Osteoblast (primary cell): ENCODE measurements at places on chromosomes 7 and 10. TPM values are rescaled to one million over a fixed set of nuclear protein-coding genes. Genes with fewer than 3 reads are reported as not detected.

Gene IL15RA
- 1.1 and 1.2 TPM in 2 replicates for total RNA-seq

DNA sequence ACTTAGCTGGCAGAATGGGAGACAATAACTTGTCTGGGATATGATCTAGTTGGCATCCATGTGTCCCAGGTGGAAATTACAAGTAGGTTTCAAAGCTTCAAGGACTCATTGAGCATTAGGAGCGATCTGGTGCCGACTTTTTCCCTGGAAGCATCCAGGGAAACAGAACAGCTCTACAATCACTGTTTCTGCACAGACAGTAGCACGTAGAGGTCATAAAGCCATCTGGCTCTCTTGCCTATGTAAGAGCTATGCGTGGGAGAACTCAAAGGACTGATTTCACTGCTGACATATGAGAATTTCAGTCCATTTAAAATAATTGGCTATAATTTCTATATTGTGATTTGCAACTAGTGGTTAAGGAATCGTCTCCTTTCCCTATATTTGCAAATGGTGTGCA is 791.7 kb downstream of the REEP3 start:
- no peak overlapping the region for H3K27ac ChIP-seq
- H3K36me3 ChIP-seq: no peaks in the 10 kb centered on the region
- DNase-seq: no peak
- H3K4me3 ChIP-seq: no peak overlapping the region

- H3K4me1 ChIP-seq: no peaks in the 10 kb centered on the region
- no peak overlapping the region for H3K27ac ChIP-seq
- H3K27me3 ChIP-seq: no peaks in the 10 kb centered on the region
- H3K36me3 ChIP-seq: no peaks in the 10 kb centered on the region
- no peak for DNase-seq
Observed at GRCh38 chr7:146670532-146670931, 553.9 kb downstream of the CNTNAP2 start.

GRCh38 chr7:1564603-1565022 is 5.2 kb downstream of the PSMG3 start:
- H3K4me1 ChIP-seq: peaks cover 26% of the 10 kb centered on the region
- H3K27ac ChIP-seq: no peak overlapping the region
- H3K36me3 ChIP-seq: peaks cover 13% of the 10 kb centered on the region
- H3K4me3 ChIP-seq: no peak overlapping the region

GRCh38 chr7:159227433-159227832 is 82.8 kb upstream of the VIPR2 start:
- H3K36me3 ChIP-seq: no peaks in the 10 kb centered on the region
- no peaks in the 10 kb centered on the region for H3K27me3 ChIP-seq
- no peak overlapping the region for H3K4me3 ChIP-seq

DNA sequence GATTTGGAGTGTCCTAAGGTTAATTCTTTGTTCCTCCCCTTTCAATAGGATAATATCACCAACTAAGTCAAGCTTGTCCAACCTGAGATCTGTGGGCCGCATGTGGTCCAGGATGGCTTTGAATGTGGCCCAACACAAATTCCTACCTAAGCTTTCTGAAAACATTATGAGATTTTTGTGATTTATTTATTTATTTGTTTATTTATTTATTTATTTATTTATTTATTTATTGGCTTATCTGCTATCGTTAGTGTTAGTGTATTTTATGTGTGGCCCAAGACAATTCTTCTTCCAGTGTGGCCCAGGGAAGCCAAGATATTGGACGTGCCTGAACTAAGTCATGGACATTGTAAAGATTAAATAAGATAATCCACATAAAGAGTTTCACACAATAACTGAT is 446.0 kb downstream of the PARD3 start:
- H3K4me1 ChIP-seq: no peaks in the 10 kb centered on the region
- DNase-seq: no peak
- H3K4me3 ChIP-seq: no peak overlapping the region
- H3K27me3 ChIP-seq: no peaks in the 10 kb centered on the region
- H3K27ac ChIP-seq: no peak overlapping the region
- no peaks in the 10 kb centered on the region for H3K36me3 ChIP-seq

DNA sequence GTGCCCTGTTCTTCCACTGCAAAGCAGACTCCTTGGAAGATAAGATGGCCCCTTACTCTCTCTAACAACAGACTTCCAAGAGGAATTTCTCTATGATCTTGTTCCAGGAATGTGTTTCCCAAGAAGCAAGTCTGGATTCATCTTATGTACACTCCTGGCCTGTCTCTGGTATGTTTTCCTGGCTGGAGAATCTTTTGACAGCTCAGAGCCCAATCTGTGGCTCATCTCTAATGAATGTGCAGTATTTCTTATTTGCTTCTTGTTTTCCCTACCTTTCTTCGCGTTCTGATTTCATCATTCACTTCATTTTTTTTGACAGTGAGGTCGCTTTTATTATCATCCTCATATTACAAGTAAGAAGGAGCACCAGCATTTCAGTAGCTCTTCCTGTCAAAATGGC is 53.0 kb upstream of the PITRM1 start:
- no peaks in the 10 kb centered on the region for H3K36me3 ChIP-seq
- no peak for DNase-seq
- H3K4me1 ChIP-seq: peaks cover 51% of the 10 kb centered on the region
- peaks cover 2% of the 10 kb centered on the region for H3K27me3 ChIP-seq
